ENCODE measurements at places on chromosomes 6 and 20.

GRCh38 chr6:67141005-67141404 is 1434.0 kb upstream of the EYS start:
- no peak for DNase-seq

- no peak for DNase-seq
Measured at GRCh38 chr6:136792095-136792409, 225 bp downstream of the MAP3K5 start.

DNA sequence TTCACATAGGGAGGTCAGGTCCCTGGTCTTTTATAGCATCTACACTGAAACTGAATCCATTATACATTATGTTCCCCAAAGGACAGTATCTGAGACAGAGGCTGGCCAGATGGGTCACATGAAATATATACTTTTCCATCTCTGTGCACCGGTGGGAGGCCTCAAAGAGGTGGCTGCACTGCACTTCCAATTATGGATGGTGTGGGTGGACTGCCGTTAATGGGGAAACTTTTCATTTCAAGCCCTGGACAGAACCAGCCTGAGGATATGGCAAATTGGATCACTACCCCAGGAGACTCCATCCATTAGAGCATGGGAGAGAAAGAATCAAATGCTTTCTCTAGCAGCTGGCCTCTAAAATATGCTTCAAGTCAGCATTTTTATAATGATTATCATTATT is 280.5 kb upstream of the OPRM1 start:
- no peak for DNase-seq

DNA sequence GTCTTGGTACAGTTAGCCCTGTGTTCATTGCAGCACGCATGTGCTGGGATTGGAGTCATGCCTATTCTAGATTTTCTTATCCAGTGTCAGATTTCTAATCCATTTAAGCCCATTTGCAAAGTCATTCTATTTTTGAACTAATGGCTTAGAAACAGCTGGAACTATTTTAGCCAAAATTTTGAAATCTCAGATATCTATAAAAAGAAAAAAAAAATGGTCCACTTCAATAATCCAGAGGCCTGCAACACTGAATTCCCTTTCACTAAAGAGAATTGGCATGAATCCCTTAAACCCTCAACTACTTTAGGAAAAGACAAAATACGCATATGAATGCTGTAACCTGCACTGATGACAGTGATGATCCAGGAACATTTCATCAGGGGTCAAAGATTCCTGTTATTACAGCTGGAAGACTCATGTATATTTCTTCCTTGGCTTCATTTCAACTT is 1.5 kb downstream of the COL21A1 start:
- DNase-seq: peak; percentile 86

GRCh38 chr20:12074111-12074655 is 156.5 kb downstream of the BTBD3 start:
- peak; percentile 53 for DNase-seq

All from fibroblast of upper back skin (primary cell).